ENCODE measurements at places on chromosomes 1 and 21. TPM values are rescaled to one million over a fixed set of nuclear protein-coding genes. Genes with fewer than 3 reads are reported as not detected.

DNA sequence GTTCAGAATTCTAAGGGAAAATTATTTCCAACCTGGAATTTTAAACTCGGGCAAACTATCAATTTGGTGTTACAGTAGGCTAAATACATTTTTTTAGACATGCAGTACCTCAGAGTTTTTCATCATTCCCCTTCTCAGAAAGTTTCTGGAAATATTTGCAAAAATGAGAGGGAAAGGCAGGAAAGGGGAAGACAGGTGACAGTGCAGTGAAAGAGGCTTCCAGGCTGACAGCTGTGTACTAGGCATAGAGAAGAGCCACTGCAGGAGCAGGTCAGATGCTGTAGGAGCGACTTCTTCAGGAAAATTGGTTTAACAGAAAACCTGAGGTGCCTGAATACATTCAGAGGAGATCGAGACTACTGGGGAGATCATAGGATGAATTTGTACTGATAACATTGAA is 19.9 kb downstream of the CERS2 start:
- no peaks in the 10 kb centered on the region for H3K27me3 ChIP-seq
- DNase-seq, result no peak
- peaks cover 70% of the 10 kb centered on the region for H3K36me3 ChIP-seq
- H3K4me3 ChIP-seq, result no peak overlapping the region

DNA sequence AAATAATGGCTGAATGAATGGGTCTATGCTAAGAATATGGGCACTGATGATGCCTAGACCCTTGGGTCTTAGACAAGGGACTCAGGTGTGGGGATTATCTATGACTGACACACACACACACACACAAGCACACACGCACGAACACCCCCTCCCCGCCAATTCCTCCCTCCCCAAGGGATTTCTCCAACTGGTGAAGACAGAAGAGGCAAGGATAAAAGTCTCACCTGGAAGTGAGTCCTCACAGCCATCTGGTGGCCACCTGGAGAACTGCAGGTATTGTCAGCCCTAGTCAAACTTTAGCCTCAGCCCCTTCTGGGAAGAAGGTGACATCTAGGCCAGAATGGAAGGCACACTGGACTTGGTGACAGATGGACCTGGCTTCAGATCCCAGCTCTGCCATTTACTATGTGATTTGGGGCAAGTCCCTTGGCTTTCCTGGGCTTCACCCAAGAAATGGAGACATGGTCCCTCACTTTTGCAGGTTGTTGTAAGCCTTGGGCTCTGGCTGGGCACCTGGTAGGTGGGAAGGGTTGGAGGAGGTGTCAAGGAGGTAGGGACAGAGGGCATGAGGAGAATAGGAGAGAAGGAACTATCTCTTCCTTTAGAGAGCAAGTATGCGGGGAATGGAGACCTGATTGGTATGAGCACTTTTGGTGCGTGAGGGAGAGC is 4.0 kb upstream of the GPR3 start:
- peaks cover 13% of the 10 kb centered on the region for H3K4me1 ChIP-seq
- peaks cover 10% of the 10 kb centered on the region for H3K27me3 ChIP-seq
- H3K36me3 ChIP-seq, result no peaks in the 10 kb centered on the region

GRCh38 chr1:52518962-52519361 is 33.9 kb downstream of the TUT4 start:
- DNase-seq, result no peak
- H3K27me3 ChIP-seq, result no peaks in the 10 kb centered on the region
- H3K27ac ChIP-seq, result no peak overlapping the region
- peaks cover 21% of the 10 kb centered on the region for H3K36me3 ChIP-seq

GRCh38 chr1:165369255-165369848 is 12.8 kb upstream of the LMX1A start:
- no peaks in the 10 kb centered on the region for H3K36me3 ChIP-seq
- H3K4me1 ChIP-seq, result peaks cover 3% of the 10 kb centered on the region
- H3K27ac ChIP-seq, result no peak overlapping the region
- DNase-seq, result peak; percentile 28
- no peak overlapping the region for H3K4me3 ChIP-seq

- no peak overlapping the region for H3K27ac ChIP-seq
- no peak for DNase-seq
- H3K36me3 ChIP-seq, result no peaks in the 10 kb centered on the region
- H3K4me1 ChIP-seq, result no peaks in the 10 kb centered on the region
- no peak overlapping the region for H3K4me3 ChIP-seq
Observed at GRCh38 chr1:213326281-213327016, 275.4 kb downstream of the RPS6KC1 start.

GRCh38 chr1:185284533-185285276 is 32.3 kb downstream of the IVNS1ABP start:
- H3K4me3 ChIP-seq, result no peak overlapping the region
- DNase-seq, result no peak
- H3K36me3 ChIP-seq, result peaks cover 16% of the 10 kb centered on the region
- no peaks in the 10 kb centered on the region for H3K27me3 ChIP-seq

Gene OSCP1
- 0.59 TPM for total RNA-seq

GRCh38 chr1:220294846-220295301 is 22.6 kb upstream of the RAB3GAP2 start:
- no peaks in the 10 kb centered on the region for H3K36me3 ChIP-seq
- no peak overlapping the region for H3K27ac ChIP-seq
- H3K27me3 ChIP-seq, result peaks cover 22% of the 10 kb centered on the region
- DNase-seq, result no peak

DNA sequence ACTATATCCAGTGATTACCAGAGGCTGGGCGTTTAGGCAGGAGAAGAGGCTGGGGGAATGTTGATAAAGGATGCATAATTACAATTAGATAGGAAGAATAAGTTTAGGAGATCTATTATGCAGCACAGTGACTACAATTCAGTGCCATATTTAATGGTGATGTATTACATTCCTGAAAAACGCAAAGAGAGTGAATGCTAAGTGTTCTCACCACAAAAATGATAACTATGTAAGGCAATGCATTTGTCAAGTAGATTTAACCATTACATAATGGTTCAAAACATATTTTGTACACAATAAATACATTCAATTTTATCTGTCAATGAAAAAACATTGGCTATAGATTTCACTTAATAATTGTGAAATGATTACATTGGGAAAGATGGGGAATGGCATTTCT is 548.9 kb downstream of the NUF2 start:
- H3K4me1 ChIP-seq, result no peaks in the 10 kb centered on the region
- DNase-seq, result no peak
- H3K27me3 ChIP-seq, result no peaks in the 10 kb centered on the region

- H3K27ac ChIP-seq, result no peak overlapping the region
- H3K36me3 ChIP-seq, result no peaks in the 10 kb centered on the region
- no peak overlapping the region for H3K4me3 ChIP-seq
- no peaks in the 10 kb centered on the region for H3K27me3 ChIP-seq
- DNase-seq, result no peak
Observed at GRCh38 chr1:17342014-17342441, 30.0 kb upstream of the PADI6 start.

Gene SLC30A2
- not detected for total RNA-seq

Gene TFF3
- not detected for total RNA-seq

DNA sequence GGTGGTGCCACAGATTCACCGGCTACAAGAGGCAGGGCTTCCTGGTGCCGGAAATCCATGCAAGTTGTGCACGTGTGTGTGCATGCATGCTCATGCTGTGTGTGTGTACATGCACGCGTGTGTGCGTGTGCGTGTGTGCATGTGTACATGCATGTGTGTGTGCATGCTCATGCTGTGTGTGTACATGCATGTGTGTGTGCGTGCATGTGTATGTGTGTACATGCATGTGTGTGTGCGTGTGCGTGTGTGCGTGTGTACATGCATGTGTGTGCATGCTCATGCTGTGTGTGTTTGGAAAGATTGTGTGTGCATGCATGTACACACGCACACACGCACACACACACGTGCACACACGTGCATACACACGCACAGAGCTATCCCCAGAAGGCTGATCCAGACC is 48.9 kb downstream of the PRDM16 start:
- H3K36me3 ChIP-seq, result no peaks in the 10 kb centered on the region
- no peak for DNase-seq
- no peak overlapping the region for H3K4me3 ChIP-seq
- no peaks in the 10 kb centered on the region for H3K27me3 ChIP-seq

DNA sequence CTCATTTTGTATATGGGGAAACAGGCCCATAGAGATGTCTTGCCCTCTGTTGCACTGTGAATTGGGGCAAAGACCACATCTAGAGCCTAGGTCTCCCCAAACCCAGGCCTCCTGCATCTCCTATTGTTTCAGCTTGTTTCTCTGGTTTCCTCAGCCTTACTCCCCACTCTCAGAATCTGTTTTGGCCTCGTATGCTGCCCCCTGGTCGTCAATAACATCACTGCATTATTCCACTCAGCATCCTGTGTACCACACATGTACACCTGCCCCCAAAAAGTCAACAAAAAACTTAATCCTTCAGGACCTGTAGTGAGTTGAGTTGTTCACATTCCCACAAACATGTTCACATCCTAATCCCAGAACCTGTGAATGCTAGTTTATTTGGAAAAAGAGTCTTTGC is 184.8 kb downstream of the BRINP2 start:
- H3K27me3 ChIP-seq, result no peaks in the 10 kb centered on the region
- DNase-seq, result no peak
- H3K27ac ChIP-seq, result no peak overlapping the region

Gene HES5
- not detected for total RNA-seq

All from activated T-helper 2 cell treated with anti-CD3 and anti-CD28 coated beads, Interferon-gamma antibody, Interleukin-2, Interleukin-4, amounts not matched to agents 10 μg/mL and 5 μg/mL and 100 μg/mL, durations not matched to agents 14 hours and 24 hours and 36 hours (primary cell).